ENCODE measurements at places on chromosomes 2 and 18. TPM values are rescaled to one million over a fixed set of nuclear protein-coding genes. Genes with fewer than 3 reads are reported as not detected.

- no peak for DNase-seq
Observed at GRCh38 chr2:100293341-100294161, 28.8 kb downstream of the LONRF2 start.

DNA sequence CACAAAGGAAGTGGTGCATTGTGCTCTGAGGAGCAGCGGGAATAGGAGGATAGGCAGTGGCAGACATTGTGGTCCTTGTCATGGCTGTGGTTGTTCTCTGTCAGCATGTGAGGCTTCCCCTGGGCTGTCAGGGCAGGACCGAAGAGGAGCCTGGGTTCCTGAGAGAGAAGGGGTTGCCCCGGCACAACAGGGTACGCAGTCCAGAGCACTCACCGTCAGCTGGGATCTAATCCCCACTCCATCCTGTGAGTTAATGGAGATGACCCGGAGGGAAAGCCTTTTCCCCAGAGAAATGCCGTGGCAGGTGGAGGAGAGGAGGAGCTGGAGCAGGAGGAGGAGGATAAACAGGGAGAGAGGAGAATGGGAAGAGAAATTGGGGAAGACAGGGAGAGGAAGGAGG, 396.7 kb upstream of the HS6ST1 start:
- DNase-seq = no peak

- no peak for DNase-seq
Observed at GRCh38 chr2:196482119-196483065, 157.1 kb upstream of the CCDC150 start.

DNA sequence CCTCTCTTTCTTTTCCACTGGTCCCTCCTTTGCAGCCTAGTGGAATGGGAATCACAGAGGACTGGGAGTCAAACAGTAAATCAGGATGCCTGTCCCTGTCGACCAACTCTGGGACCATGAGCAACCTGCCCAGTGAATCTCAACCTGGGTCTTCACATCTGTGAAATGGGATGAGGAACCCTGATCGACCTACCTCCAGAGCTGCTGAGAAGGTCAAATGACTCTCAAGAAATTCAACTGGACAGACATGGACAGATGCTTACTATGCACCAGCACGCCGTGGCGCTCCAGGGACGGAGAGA, 73.3 kb upstream of the TAF1B start:
- no peak for DNase-seq

DNA sequence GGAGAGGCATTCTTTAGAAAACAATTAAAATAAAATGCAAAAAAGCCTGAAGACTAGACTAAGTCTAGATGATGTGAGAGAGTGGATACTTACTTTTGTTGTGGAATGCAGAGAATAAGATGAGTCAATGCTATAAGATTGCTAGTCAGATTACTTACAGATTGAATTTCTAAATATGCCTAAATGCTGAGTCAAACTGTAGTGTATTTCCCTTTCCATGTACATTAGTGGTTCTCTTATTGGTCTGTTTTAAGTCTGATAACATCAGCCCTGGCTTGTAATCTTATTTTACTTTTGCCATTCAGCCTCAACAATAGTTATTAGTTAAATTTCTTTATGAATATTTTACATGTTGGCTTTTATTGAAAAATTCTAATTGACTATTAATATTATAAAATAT, 702.7 kb downstream of the SOCS6 start:
- no peak for DNase-seq

DNA sequence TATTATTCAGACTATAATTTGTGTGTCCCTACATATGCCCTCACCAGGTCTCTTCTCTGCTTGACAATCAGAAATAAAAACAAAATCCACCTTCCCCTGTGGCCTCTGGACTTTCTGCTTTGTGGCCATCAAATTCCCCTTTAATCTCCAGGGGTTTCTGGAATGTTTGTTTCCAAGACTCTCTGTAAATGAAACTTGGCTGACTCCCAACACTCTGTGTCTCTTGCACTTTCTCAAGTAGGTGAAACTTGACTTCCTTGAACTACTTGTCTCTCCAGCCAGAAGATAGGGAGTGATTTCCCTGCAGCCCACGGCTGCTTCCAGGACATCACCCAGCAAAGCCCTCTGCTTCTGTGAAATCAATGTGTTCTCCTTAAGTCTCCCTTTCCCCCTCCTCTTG, 54.1 kb upstream of the AQP4 start:
- no peak for DNase-seq

DNA sequence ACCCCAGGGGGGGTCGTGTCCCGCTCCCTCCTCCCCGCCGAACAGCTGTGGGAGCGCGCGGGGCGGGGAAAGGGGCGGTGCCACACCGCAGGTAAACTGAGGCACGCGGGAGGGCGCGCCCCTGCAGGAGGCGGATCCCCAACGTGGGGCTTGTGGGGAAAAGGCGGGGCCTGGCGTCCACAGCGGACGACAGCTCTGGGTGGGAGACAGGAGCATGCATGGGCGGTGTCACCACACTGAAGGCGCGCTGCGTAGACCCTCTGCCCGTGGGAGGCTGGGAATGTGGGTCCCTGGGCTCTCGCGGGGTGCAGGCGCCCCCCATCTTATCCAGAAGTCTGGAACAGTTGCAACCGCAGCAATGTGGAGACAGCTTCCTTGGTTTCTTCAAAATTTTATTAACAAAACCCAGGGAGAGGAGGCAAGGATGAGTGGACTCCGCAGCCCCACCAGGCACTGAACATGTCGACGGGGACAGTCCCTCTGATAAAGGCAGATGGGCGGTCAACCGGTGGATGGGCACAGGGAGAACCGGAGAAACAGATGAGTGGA, 723 bp upstream of the MBD1 start:
- no peak for DNase-seq

DNA sequence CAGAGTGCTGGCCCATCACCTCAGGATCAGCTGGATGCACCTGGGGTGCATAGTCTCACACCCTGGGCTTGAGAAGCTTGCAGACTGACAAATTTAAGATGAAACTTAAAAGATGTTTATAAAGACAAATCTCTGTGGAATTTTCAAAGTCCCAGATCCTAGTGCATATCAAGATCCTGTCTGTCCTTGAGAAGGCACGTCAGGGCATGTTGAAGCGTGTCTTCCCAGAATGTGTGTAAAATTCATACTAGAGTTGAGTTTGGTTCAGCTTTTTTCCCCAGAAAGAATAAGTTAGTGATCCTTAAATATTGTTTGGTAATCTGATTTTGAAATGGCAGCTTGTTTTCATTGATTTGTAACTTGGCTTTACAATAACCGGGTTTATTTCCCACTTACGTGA, 27.5 kb downstream of the INSIG2 start:
- no peak for DNase-seq

DNA sequence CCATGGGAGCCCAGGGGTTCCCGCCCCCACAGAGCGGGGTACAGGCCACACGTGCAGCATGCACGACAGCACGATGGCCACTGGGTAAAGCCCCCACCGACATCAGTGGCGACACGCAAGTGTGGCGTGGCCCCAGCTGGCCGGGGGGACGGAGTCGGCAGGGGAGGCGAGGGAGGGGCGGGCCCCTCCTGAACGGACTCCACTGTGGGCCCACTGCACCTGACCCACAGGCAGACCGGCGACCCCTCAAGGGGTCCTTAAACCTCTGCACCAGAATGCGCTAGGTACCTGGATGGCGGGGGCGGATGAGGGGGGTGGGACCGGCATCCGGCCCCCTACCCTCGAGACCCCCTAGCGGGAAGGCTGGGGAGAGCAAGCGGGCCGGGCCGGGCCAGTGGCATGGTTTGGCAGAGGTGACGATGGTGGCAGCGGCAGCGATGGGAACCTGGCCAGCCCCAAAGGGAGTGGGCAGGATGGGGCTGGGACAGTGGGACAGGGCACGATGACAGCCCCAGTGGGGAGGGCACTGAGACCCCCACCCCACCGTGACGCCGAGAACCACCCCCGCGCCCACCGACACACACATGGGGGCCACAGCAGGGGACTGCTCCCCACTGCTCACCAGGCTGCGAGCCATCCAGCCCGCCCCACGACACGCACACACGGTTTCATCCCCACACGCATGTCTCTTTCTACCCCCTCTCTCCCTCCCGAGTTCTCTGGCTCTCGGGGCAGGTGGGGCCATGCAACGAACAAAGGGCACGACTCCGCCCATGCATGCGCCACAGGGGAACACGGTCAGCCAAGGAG, 91.9 kb upstream of the ANKRD30BL start:
- DNase-seq = no peak

GRCh38 chr18:52678034-52678433, 338.0 kb downstream of the DCC start:
- DNase-seq = no peak

GRCh38 chr2:208366215-208367127, 40.1 kb upstream of the PTH2R start:
- no peak for DNase-seq

DNA sequence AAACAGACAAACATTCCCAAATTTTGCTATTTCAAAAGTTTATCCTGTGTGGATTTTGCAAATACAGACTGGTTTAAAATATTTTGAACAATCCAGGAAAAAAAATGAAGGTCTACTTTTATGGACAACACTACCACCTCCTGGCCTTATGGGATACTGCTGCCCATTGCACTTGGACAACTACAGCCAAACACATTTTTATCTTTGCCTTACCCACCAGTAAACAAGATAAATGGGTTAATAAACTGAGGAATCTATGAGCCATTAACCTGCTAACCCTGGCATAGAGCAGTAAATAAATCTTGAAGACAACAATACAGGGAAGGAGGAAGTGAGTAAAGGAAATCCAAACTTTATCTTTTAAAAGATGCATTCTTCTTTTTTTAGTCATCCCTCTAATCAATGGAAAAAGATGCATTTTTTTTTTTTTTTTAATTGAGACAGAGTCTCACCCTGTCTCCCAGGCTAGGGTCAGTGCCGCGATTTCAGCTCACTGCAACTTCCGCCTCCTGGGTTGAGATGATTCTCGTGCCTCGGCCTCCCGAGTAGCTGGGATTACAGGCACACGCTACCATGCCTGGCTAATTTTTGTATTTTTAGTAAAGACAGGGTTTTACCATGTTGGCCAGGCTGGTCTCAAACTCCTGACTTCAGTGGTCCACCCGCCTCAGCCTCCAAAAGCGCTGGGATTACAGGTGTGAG, 2.1 kb upstream of the SPIRE1 start:
- DNase-seq = peak; percentile 72

DNA sequence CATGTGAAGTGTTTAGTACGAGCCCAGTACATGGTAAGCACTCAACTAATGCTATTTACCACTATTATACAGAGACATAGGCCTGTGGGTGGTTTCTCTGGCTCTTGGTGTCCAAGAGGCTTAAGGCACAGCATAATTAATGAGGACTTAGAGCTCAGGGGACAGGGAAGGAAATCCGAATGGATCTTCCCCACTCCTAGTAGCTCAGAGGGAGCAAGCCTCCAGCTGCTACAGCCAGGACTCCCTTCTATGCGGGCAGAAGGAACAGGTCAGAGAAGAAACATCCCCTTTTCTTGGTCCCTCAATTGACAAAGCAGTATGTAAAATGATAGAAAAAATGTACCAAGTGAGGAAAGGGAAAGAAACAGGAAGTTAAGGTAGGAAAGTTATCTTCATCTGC, 261.3 kb upstream of the STON1 start:
- DNase-seq = no peak

DNA sequence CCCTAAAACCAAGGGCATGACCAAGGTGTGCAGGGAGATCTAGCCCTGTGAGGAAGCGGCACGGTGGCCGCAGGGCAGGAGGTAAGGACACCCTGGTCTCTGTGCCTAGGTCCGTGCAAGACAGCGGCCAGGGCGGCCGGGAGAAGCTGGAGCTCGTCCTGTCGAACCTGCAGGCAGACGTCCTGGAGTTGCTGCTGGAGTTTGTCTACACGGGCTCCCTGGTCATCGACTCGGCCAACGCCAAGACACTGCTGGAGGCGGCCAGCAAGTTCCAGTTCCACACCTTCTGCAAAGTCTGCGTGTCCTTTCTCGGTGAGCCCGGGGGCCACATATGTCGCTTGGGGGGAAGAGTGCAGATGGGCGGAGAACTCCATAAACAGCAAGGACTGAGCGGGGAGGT, 235.4 kb downstream of the ATAD2B start:
- DNase-seq = no peak

DNA sequence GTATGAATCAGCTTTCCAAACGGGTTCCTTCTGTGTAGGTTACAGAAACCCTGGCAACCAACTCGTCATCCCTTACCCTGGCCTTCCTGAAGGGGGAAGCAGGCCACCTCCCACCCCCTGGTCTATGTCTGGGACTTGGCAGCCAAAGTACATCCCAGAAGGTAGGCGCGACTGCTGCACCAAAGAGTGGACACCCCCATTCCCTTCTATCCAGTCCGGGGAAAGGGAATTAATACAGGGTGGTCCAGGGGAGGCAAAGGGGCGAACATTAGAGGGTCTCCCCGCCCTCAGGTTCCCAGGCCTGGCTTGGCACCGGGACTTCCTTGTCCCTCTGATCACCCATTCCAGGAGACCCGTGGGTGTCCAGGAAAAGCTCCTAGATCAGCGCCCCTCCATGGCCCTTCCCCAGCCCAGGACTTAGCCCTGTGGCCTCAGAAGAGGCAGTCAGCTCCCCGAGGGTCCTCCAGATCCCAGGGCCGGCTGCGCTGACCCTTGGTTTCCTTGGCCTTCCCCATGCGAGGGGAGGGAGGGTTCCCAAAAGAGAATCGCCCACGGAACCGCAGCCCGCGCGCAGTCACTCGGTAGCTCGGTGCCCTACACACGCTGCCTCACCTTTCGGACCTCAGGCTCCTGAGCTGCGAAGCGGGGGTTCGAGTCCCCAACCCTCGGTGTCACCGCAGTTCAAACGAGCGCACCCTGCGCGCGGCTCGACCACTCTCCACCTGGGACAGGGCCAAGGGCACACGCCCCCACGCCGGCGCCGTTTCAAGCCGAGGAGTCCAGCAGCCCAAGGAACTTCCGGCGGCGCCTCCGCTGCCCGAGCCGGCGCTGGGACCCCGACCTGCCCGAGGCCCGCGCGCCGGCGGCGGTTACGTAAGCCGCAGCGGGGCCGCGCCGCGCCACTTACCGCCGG, at the start of gene PER2:
PER2 (minus strand) TSS at position 874 of the 913 bp plus-strand sequence. CDS start 10,674 bp downstream, outside the sequence.
- no peak for DNase-seq

DNA sequence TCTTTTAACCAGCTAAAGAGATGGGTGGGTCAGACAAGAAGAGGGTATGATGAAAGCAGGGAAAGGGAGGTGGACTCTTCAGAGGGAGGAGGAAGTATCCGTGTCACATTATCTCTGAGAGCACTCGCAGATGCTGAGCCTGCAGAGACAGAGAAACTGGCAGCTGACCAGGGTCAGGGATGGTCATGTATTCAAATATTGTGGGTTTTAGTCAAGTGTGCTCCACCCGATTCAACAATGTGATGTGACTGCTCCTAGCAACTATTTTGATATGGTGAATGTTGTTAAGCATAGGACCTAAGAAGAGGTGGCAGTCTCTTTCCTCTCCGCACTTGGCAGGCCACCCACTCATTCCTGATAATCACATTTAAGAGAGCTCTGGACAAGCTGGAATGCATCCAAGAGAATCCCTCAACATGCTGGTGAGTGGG, 1.3 kb upstream of the CLIP4 start:
- no peak for DNase-seq

The IL1A gene
- 0.41 TPM for total RNA-seq

The DSG1 gene
- under 0.01 TPM for total RNA-seq

The GLI2 gene
- total RNA-seq = 0.41 TPM

The UGT1A8 gene
- total RNA-seq = not detected

The ACMSD gene
- total RNA-seq = not detected

All from frontal cortex (tissue), 4 donors.